Activated naive CD4-positive, alpha-beta T cell treated with anti-CD3 and anti-CD28 coated beads for 36 hours (primary cell): ENCODE measurements at places on chromosomes 16 and 17. TPM values are rescaled to one million over a fixed set of nuclear protein-coding genes. Genes with fewer than 3 reads are reported as not detected.

DNA sequence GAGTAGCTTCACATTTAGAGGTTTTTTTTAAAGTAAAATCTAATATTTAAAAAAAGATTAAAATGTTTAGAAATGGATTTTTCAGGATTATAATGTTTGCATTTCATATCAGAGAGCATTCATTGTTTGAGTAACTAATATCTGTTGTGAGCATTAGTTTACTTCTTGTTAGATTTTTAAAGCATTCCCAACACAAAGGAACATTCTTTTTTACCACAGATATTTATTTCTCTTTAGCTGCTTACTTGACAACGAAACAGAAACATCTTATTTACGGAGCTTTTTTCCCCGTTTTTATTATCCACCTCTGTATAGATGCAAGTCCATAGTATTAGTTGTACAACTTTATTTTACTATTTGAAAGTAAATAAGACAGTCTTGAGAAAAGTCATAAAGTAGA lies 53.0 kb downstream of the NFAT5 start:
- peaks cover 24% of the 10 kb centered on the region for H3K4me1 ChIP-seq
- H3K36me3 ChIP-seq, result peaks cover 13% of the 10 kb centered on the region
- no peak overlapping the region for H3K4me3 ChIP-seq
- H3K27ac ChIP-seq, result no peak overlapping the region

PRDM7 gene
- not detected for total RNA-seq

DNA sequence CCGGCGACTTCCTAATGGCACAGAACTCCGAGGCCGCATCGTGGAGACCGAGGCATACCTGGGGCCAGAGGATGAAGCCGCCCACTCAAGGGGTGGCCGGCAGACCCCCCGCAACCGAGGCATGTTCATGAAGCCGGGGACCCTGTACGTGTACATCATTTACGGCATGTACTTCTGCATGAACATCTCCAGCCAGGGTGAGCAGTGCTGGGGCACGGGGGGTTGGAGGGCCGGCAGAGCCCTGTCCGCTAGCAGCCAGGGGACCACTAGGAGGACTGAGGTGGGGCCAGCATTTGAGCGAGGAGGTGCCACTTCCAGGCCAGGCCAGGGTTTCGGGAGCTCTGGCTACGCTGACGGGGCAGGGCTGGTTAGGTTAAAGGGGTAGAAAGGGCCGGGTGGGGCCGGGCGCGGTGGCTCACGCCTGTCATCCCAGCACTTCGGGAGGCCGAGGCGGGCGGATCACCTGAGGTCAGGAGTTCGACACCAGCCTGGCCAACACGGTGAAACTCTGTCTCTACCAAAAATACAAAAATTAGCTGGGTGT lies 5.1 kb downstream of the MPG start:
- peaks cover 37% of the 10 kb centered on the region for H3K4me1 ChIP-seq
- H3K4me3 ChIP-seq, result no peak overlapping the region
- no peaks in the 10 kb centered on the region for H3K27me3 ChIP-seq
- no peak for DNase-seq
- H3K36me3 ChIP-seq, result peaks cover 11% of the 10 kb centered on the region

CKLF gene
- 126 TPM for total RNA-seq

GNG13 gene
- total RNA-seq, result not detected

GRCh38 chr16:65737831-65738230 lies 616.0 kb upstream of the CDH11 start:
- no peak for DNase-seq
- no peaks in the 10 kb centered on the region for H3K36me3 ChIP-seq
- H3K4me1 ChIP-seq, result no peaks in the 10 kb centered on the region
- no peak overlapping the region for H3K4me3 ChIP-seq
- H3K27me3 ChIP-seq, result no peaks in the 10 kb centered on the region

FBXO39 gene
- total RNA-seq, result not detected

- peaks cover 43% of the 10 kb centered on the region for H3K27me3 ChIP-seq
- DNase-seq, result no peak
- H3K4me1 ChIP-seq, result peaks cover 9% of the 10 kb centered on the region
- H3K27ac ChIP-seq, result no peak overlapping the region
- H3K4me3 ChIP-seq, result no peak overlapping the region
- no peaks in the 10 kb centered on the region for H3K36me3 ChIP-seq
These were observed 4.3 kb downstream of the KCNJ2 start for GRCh38 chr17:70173681-70174080.

DNA sequence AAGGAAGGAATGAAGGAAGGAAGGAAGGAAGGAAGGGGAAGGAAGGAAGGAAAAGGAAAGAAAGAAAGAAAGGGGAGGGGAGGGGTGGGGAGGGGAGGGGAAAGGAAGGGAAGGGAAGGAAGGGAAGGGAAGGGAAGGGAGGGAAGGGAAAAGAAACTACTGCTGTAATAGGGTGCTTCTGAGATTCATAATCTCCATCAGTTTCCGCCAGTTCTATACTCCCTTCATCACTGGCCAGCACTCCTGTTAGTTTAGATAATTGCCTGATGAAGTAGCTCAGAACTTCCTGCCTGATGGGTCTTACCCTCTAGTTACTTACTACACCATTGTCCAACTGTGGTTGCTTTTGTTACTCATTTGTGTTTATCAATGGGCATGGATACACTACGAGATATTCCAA lies 2.0 kb upstream of the KRTAP9-6 start:
- H3K4me3 ChIP-seq, result no peak overlapping the region
- no peaks in the 10 kb centered on the region for H3K36me3 ChIP-seq
- H3K4me1 ChIP-seq, result no peaks in the 10 kb centered on the region

DNA sequence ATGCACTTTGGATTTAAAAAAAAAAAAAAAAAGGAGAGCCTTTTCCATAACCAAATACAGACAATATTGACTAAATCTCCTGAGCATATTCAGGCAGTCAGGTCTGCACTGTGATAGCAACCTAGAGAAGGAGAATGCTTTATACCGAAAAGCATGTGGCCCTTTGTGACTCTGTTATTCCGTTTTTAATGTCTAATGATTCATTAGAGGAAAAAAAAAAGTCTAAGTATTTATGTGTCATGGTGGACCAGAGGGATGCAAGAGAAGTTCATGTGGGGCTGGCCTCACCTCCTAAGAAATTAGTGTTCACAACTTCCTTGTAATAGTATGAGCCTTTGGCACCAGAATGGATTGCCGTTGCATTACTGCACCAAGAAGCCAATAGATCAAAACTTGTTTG lies 11.3 kb upstream of the VWA3A start:
- no peak for DNase-seq
- H3K27me3 ChIP-seq, result no peaks in the 10 kb centered on the region
- H3K36me3 ChIP-seq, result peaks cover 1% of the 10 kb centered on the region
- peaks cover under 1% of the 10 kb centered on the region for H3K4me1 ChIP-seq
